ENCODE measurements at places on chromosomes 1 and 21. TPM values are rescaled to one million over a fixed set of nuclear protein-coding genes. Genes with fewer than 3 reads are reported as not detected.

Gene CHIA
- total RNA-seq, result not detected

Gene FCGR3B
- not detected for total RNA-seq

Gene RIPK4
- total RNA-seq, result not detected

Gene SHISAL2A
- total RNA-seq, result not detected

- no peak for DNase-seq
Observed at GRCh38 chr1:13901039-13901438, 201.1 kb downstream of the PRDM2 start.

DNA sequence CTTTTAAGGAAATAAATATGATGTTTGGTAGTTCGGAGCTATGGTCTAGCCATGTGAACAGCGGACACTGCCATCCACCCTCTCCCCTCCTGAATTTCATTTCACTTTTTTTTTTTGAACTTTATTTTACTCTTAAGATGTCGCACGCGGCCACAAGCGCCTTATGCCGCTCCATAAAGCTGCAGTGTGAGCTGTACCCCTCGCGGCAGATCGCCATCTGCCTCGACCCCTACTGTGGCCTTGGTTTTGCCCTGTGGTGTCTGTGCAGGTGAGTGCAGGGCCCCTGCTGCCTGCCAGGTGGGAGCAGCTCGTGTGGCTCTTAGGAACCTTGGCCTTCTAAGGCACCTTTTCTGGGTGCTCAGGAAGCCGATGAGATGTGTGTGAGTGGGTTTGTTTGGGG lies 48.1 kb downstream of the S100B start:
- DNase-seq, result no peak

DNA sequence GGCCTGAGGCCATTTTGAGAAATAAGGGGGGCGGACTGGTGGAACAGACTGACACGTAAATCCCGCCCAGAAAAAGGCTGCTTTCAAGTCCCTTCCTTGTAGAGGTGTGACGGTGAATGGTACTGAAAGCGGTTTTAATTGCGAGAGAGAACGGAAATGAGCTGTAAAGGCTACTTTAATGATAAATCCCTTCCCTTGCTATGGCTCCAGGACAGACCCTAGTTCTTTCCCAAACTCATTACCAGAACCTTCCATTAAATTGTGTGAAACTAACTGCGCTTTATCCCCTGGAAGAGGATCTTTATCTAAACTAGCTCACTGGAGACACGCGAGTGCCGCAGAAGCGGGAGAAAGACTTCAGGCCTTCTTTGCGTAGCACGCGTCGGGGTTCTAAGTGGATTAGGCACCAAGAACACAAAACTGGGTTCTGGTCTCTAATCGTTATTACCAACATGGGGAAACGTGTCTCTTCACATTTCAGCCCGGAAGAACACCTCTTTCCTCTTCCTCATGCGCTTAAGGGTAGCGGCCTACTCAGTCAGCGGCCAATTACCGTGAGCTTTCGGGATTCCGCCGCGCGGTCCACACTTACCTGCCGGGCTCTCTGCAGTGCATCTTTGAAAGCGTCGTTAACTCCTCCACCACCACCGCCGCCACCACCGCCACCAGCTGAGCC lies 441 bp downstream of the FUBP1 start:
- DNase-seq, result peak; percentile 87

DNA sequence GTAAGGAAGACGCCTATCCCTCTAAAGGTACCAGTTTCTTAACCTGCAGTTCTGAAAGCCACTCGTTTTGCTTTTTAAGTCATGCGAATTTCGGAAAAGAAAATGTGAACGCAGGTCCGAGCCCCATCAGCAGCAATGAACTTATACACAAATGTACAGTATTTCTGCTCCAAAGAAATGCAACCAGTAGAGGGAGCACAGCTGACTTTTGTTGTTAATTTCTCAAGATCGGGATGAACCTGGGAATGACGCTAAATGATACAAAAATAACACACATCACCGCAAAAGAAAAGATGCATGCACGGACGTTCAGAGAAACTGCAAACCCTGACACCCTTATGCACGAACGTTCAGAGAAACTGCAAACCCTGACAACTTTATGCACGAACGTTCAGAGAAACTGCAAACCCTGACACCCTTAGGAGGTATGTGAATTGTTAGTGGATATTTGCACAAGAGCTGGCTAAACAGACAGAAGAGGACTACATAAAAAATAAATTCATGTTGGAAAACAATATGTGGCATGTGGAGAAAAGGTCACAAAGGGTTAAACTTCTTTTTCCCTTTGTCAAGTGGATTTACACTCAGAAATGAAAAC lies 3.5 kb upstream of the TIAM1 start:
- peak; percentile 38 for DNase-seq

GRCh38 chr1:205981257-205981656 lies 21.9 kb downstream of the RAB7B start:
- DNase-seq, result no peak

DNA sequence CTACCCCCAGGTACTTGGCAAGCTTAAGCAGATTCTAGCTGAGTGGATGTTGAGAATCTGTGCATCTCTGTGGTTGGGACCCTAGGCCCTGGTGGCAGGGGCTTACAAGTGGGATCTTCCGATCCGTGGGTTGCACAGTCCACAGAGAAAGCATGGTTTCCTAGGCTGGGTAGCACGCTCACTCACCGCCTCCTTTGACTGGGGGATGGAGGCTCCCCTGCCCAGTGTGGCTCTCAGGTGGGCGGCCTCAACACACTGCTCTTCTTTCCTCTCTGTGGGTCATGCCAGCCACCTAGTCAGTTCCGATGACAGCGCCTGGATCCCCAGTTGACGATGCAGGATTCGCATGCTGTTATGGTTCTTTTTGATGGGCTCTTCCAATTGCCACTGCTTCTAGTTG lies 639.5 kb upstream of the ADAMTS5 start:
- DNase-seq, result no peak

DNA sequence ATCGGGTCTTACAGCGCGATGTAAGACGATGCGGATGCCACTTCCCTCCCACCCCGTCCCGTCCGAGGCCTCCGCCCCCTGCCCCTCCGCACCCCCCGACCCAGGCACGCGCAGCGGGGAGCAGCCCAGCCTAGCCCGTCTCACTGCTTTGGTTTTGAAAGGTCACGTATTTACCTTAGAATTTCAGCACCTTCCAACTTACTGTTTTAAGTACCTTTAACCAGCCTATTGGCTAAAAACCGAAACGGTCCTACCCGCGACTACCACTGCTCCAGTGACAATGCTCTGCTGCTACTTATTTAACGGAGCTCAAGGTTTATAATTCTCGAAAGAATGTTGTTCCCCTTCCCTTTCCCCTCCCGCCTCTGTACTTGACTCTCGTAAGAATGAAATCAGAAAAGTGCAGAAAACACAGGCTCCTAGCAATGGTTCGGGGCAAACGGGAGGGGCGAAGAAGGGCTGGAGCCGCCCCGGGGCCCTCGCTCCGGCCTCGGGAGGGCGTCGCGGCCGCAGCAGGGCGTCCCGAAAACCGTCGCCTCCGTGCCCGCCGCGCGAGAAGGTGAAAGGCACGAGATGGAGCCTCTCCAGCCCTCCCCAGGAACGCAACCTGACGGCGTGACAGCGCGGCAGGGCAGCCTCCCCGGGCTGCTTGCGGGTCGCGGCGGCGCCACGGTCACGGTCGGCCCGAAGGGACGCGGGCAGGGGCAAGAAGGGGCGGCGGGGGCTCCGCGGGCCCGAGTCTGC lies 667 bp downstream of the TMEM50B start:
- DNase-seq, result peak; percentile 45

DNA sequence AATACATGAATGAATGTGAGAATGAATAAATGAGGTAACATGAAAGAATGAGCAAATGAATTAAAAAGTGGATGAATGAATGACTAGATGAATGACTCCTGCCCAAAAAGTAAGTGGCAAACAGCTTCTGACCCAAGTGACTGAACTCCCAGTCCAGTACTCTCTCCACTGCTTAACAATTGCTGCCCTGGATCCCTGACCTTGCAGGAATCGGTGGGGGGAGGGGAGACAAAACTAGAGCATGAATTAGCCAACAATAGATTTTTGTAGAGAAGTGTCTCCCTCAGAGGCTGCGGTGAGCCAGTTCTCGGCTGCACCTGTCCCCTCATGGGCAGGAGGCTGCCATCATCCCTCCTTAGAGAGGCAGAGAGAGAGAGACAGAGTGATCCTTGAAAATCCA lies 5.9 kb upstream of the GRIK3 start:
- DNase-seq, result no peak

DNA sequence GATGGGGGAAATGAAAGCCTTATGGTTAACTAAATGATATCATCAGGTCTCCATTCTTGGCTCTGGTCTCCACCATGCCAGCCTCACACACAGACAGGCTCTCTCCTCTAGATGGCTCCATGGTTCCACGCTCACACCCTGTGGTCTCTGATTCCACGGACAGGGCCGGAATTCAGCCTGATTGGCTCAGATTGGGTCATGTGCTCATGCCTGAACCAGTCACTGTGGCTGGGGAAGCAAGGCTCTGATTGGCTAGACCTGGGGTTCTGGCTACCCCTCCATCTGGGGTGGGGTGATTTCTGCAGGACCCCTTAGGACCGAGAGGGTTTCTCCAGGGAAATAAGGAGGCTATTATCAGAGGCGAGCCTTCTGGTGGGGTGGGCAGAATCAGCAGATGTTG lies 277.0 kb downstream of the PTPRU start:
- peak; percentile 73 for DNase-seq

DNA sequence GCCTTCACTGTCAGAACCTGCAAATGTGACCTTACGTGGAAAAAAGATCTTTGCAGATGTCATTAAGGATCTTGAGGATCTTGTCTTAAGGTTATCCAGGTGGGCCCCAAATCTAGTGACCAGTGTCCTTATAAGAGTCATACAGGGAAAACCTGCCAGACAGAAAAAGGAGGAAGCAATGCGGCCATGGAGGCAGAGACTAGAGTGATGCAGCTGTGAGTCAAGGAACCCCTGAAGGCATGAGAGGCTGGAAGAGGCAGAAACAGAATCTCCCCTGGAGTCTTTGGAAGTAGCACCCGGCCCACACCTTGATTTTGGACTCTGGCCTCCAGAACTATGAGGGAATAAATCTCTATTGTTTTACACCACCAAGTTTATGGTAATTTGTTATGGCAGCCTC lies 36.5 kb upstream of the DNASE2B start:
- no peak for DNase-seq

DNA sequence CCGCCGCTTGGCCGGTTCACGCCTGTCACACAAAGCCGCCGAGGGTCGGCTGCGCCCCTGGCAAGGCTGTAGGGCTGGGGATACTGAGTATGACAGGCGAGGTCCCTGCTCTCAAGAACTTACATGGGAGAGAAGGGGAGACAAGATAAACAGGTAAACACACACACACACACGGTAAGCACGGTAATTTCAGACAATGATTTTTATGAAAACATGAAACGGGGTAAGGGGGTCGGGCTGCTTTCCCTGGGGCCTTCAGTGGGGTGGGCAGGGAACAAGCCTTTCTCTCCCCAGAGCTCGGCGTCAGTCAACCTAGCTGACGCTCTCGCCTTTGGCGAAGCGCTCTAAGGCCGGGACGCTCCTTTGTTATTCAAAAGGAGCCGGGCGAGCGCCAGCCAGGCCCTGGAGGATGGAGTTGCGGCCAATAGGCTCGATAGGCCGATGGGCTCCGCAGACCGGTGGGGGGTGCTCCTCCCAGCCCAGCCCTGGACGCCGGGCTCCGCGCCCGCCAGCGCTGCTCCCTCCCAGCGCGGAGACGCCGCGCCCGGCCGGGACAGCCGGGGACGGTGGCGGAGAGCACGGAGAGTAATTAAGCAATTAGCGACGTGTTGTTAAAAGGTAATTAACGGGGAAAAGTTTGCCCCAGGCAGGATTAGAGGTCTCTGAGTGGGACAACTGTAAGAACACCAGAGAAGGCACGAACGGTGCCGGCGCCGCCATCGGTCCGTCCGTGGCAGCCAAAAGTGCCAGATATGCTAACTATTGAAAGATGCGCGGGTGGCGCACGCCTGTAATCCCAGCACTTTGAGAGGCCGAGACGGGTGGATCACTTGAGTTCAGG lies 950 bp upstream of the INKA2 start:
- DNase-seq, result peak; percentile 61

DNA sequence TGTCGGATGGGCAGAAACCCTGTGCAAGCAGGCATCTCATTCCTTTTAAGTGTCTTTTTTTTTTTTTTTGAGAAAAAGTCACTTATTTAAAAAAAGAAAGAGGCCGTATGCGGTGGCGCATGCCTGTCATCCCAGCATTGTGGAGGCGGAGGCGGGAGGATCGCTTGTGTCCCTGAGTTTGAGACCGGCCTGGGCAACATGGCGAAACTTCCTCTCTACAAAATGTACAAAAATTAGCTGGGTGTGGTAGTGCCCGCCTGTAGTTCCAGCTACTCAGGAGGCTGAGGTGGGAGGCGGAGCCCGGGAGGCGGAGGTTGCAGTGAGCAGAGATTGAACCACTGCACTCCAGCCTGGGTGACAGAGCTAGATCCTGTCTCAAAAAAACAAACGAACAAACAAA lies 1.7 kb downstream of the GPR137B start:
- DNase-seq, result no peak

- DNase-seq, result no peak
Observed at GRCh38 chr1:183619781-183620180, 15.8 kb downstream of the ARPC5 start.

- DNase-seq, result no peak
Observed at GRCh38 chr1:36098650-36099365, 10.1 kb downstream of the ADPRS start.

- peak; percentile 63 for DNase-seq
Observed at GRCh38 chr21:16302851-16303282, 573.1 kb downstream of the USP25 start.

DNA sequence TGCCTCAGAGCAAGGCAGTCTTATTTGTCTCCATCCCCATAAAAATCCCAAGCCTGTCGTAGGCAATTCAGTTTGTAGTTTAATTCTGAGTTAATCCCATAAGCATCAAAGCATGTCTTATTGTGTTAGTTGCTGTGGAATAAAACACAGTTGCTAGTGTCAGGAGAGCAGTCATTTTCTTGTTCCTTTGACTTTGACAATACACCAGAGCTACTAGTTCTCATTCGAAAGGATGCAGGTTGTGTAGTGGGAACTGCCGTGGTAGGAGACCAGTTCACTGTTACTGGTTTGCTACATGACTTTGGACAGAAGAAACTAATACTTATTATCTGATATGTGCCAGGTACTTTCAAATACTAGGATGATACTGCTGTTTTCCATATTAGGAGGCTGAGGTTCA lies 23.5 kb downstream of the LRIG2 start:
- no peak for DNase-seq

DNA sequence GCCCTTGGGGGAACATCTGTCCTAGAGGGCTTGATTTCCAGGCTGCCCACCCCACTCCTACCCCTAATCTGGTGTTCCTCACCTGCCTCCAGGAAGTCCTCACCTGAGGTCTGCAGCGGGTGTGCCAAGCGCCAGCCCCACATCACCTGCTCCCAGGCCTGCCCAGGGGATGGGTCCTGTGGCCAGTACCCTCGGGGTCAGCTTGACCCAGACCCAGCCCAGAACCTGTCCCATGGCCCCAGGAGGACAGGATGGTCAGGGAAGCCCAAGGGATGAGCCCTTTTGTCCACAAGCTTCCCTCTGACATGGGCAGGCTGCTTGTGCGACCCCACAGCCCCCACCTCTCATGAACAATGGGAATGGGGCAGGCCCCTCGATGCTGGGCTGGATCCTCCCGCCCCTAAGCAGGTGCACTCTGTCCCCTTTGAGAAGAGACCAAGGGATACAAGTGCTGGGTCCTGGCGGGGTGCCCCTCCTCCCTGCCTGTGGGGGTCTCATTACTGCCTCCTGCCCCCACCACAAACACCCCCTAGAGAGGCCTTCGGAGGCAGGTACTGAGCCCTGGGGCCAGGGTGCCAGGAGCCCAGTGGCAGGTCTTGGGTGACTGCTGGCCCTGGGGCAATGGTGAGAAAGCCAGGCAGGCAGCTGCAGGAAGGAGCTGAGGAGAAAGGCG lies 3.2 kb downstream of the MIB2 start:
- DNase-seq, result no peak

GRCh38 chr1:108045460-108045859 lies 80.5 kb upstream of the VAV3 start:
- DNase-seq, result no peak

- no peak for DNase-seq
Observed at GRCh38 chr1:90361026-90361425, 356.1 kb downstream of the BARHL2 start.
